Thymus (tissue), 14 donors: ENCODE measurements at places on chromosomes 13 and 19.

DNA sequence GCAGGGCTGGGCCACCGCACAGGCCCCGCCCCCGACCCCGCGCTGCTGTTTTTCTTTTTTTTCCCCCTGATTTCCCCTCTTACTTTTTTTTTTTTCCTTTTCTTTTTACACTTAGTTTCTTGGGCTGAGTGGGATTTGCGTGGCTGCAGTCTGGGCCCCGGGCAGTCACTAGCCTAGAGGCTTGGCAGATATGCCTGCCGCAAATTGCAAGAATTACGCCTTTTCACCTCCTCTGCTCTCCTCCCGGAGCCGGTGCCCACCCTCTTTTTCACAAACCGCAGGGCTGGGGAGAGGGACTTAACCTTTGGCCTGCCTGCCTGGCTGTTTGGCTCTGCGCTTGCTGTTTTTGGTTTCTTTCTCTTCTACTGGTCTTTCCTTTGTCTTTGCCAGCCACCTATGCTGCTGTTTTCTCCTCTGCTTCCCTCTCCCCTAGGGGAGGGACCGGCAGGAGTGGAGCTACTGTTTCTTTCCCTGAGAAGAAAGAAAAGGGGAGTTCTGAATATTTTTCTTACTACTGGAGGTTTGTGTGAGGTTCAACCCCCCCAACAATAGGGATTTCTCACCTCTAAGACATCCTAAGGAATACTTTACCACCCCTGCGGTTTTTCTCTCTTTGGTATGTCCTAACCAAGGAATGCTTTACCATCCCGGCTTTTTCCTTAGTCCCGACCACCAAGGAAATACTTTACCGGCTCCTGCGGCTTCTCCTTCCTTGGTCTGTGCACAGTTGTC, 11.0 kb downstream of the ZNF552 start:
- DNase-seq = no peak

DNA sequence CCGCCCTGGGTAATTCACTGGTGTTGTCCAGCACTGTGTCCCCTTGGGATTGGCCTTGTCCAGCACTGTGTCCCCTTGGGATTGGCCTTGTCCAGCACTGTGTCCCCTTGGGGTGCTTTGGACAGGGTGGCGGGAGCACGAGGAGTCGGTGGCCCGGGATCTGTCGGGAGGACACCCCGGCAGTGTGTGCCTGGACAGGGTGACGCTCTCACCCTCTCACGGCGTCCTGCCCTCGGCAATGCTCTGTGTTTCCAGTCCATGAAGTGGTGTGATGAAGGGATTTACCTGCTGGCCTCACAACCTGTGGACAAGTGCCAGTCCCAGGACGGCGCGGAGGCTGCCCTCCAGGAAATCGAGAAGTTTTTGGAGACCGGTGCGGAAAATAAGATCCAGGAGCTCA, 29.9 kb upstream of the F7 start:
- no peak for DNase-seq

GRCh38 chr13:27065582-27065981, 106.0 kb downstream of the USP12 start:
- no peak for DNase-seq

DNA sequence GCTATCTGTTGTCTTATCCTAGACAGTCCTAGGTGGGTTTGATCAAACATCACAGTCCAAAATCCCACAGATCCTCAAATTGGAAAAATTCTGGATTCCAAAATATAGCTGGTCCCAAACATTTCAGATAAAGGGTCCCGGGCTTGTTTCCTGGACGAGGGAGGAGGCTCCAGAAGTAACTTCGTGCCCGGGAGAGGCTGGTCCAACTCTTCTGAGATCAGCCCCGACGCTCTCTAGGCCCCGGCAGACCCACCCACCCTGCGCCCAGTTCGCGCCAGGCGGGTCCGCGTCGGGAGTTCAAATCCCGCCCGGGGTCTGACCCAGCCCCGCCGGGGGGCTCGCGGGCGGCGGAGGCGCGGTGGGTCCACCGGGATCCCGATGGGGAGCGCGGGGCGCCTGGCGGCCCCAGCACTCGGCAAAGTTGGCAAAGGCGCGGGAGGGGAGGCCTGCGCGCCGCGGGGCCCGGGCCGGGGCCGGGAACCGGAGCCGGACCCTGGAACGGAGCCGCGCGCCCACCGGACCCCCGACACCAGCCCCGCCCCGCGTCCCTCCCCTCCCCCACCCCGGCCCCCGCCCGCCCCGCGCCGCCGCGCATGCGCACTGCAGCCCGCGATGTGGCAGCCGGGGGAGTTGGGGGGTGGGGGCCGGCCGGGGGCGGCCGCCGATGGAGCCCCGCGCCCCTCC, 513 bp downstream of the MIER2 start:
- DNase-seq = peak; percentile 14

GRCh38 chr13:73355134-73355533, 296.3 kb downstream of the KLF5 start:
- DNase-seq = no peak

- DNase-seq = no peak
Measured at GRCh38 chr19:54630782-54631181, 498 bp downstream of the LILRB1 start.

- DNase-seq = no peak
Measured at GRCh38 chr19:3649888-3650287, 23.3 kb upstream of the CACTIN start.

DNA sequence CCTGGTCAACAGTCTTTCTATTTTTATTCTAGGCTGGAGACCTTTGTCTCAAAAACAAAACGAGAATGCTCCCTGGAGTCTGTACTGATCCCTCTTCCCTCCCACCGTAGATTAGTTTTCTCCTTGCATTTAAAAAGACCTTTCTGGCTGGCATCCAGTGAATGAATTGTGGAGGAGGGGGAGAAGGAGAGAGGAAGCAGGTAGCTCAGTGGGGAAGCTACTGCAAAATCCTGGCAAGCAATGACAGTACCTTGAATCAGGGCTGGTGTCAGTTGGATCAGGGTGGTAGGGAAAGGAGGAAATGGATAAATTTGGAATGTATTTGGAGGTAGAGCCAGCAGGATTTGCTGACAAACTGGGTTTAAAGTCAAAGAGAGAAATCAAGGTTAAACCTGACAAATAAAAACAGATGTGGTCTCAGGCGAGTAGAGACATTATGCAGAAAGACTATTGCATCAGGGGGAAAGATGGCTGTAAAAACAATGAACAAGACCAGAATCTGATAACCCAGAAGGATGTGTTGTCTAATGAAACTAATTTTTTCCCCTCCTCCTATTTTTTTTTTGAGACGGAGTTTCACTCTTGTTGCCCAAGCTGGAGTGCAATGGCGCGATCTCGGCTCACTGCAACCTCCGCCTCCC, 3.5 kb upstream of the CYP2S1 start:
- DNase-seq = no peak

DNA sequence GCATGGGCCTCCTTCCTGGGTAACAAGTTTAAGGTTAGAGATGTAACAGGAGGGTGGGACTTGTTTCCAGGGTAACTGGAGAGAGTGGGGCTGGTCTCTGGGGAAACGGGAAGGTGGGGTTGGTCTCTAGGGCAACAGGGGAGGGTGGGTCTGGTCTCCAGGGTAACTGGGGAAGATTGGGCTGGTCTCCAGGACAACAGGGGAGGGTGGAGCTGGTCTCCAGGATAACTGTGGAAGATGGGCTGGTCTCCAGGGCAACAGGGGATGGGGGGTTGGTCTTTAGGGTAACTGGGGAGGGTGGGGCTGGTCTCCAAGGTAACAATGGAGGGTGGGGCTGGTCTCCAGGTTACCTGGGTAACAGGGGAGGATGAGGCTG, 36.5 kb downstream of the SPTBN4 start:
- no peak for DNase-seq

DNA sequence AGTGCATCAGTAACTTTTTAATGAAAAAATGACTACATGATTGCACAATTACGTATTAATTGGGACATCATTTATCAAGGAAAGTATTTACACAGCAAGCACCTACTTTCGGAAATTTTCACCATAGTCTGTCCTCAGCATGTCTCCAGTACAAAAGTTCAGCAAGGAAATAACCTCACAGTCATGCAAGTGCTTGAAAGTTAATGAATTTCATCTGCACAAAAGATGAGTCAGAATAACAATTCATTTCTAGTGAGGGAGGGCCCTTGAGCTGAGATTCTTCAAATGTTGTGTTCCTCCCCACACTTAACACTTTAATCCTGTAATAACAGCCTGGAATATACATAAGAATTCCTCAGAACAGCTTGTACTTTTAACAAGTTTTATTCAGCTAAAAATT, 49.0 kb upstream of the OXGR1 start:
- no peak for DNase-seq

DNA sequence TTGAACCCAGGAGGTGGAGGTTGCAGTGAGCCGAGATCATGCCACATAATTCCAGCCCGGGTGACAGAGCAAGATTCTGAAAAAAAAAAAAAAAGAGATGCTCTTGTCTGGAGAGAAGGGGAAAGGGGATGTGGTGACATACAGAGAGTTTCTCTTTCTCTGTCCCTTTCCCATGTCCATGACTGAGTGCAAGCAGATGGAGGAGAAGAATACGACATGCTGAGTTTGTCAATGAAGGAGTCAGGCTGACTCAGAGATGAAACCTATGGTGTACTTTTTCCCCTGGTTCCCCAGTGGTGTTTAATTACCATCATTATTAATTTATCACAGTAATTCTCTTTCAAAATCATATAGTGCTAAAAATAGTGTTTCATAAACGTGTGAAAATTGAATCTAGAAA, 448.8 kb downstream of the FOXO1 start:
- no peak for DNase-seq

DNA sequence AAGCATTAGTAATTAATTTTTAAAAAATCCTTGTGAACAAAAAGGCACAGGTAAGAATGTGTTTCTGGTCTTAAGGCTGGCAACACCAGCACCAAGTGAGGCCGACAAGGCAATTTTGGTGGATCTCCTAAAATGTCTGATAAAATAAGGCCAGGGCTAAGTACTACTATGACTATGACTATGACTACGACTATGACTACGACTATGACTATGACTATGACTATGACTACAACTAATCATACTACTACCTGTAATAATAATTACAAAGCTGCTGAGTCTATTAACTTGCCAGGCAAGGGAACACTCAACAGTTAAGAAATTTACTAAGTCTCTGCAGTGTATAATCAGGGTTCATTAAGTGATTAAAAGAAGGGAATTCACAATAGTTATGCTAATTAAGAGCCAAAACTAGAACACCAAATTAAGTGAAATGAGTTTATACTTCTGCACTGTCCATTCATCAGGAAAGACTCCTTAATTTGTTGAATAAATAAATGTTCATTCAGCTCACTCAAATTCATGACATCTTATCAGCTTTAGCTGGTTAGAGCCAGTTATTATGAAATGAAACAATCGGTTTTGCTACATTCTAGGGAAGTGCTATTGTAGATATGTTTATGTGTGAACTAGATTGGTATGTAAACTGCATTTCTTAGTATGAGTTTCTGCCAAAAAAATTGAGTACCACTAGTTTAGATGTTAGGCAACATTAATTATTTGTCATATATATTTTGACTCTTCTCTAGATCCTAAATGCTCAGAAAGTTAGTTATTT, 1626.2 kb upstream of the PCDH20 start:
- no peak for DNase-seq

DNA sequence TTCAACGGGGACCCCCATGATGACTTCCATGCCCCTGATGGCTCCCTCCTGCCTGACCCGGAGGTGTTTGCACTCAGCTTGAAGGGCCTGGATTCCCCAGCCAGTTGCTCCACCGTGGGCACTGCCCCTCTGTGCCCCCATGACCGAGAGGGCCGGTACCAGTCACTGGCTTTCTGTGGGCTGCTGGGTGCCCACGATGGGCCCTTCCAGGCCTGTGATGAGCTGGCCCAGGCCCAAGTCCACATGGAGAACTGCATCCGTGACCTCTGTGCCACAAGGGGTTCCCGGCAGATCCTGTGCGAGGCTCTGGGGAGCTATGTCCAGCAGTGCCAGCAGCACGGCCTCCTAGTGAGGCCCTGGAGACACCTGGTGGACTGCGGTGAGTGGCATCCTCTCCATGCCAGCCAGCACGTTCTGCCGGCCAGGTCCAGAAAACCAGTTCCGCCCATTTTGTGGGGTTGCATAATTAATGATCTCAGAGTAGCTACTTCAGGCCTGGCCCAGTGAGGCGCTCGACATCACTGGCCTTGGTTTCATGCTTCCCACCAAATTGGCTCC, 34.9 kb upstream of the FXYD3 start:
- DNase-seq = no peak

GRCh38 chr13:55069746-55070145, 2041.1 kb downstream of the OLFM4 start:
- DNase-seq = no peak

GRCh38 chr13:58379221-58379620, 747.7 kb downstream of the PCDH17 start:
- DNase-seq = no peak

GRCh38 chr19:38883286-38883685, 5.2 kb upstream of the RINL start:
- DNase-seq = no peak

DNA sequence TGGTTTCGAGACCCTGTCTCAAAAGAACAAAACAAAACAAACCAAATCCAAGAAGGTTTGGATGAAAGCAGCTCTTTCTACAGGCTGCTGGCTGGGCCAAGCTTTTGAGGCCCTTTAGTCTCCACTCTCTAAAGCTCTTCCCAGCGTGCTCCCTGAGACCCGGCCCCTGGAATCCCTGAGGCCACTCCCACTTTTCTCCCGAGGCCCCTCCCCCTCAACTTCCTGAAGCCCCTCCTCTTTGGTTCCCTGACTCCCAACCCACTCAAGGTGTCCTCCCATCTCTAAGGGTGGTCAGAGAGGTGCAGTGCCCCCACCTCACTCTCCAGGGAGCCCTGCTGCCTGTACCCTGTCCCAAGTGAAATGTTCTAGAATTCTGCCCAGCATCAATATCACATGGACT, 10.6 kb downstream of the ERICH6B start:
- DNase-seq = no peak

DNA sequence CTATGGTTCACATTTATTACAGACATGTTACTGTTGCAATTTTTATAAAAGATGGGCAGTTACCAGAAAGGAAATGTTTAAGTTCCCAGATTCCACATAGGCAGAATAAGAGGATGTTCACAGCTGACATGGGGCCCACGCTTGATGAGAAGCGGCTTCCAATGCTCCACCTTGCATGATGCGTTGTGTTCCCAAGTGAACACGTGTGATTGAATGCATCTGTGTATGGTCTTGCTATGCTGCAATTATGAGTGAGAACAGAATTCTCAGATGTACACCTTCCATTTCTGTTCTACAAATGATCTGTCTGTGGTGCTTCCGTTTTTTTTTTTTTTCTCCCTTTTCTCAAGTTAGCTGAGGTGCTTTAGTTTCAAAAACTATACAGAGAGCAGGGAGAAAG, 15.5 kb downstream of the UPF3A start:
- no peak for DNase-seq

DNA sequence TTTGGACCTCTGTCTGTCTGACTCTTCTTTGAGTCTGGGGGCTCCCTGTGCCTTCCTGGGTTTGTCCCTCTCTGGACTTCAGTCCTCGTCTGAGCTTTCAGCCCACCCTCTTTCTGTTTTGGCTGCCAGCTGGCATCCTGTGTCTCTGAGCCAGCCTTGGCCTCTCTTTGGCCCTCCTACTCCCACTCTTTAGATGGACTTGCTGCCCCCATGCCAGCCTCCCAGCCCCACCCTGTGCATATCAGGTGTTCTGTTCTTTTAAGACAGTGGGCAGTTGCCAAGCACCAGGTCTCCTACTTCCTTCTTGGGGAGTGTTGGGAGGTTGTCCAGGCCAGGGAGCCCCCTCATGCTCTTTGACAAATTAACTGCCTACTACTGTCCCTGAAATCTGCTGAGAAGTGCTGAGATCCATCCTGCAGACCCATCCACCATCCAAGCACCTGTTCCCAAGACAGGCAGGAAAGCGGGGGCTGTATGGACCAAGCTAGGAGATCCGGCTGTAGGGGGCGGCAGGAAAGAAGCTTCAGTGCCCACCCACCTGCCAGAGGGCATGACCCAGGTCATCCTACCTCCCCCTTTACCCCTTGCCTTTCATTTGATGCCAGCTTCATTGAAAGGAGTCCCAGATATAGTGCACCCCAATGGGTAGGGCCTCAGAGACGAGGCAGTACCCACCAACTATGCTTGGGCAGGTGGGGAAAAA, 9.6 kb downstream of the CIC start:
- no peak for DNase-seq
